ENCODE measurements at places on chromosomes 12 and 14.

- no peak for DNase-seq
Measured at GRCh38 chr12:87612996-87613395, 416.2 kb downstream of the C12orf50 start.

GRCh38 chr12:76060111-76060510 is 24.4 kb downstream of the NAP1L1 start:
- DNase-seq = no peak

GRCh38 chr12:131592972-131593371 is 117.9 kb upstream of the SFSWAP start:
- no peak for DNase-seq

DNA sequence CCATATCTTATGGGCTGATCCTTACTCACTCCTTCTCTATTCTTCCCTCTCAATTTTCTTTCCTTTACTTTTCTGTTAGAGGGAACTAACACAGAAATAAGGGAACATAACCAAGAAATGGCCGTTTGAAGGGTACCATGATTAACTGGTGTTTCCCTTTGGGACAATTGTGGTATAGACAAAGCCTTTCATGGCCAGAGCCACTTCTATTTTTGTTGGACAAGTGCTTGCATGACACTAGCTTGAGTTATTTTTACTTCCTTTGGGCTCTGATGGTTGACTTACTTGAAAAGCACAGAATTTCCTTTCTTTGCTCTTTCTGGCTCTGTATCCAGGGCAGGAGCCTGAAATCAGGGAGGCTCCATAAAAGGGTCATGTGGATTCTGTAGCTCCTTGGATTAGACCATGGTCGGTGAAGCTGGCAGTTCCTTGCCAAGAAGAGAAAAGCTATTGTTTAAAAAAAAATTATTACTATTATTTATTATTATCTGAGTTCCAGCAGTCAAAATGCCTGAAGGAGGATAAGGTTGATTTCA is 130.6 kb downstream of the KTN1 start:
- no peak for DNase-seq

DNA sequence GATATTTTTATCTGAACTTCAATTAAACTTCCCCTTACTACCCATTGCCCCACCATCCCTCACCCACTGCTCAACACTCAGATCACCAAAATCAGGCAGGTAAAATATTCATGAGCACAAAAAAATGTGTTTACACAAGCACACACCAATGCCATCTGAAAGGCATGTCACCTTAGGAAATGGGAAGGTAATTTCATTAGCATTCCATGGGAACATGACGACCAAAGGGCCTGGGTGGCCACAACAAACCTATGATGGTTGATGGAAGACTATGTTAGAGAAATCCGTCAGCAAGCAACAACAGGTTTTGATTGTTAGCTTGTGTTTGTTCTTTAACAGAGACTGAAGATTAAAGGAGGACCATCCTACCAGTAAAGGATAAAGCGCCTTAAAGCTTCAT is 97.6 kb downstream of the BCAT1 start:
- no peak for DNase-seq

DNA sequence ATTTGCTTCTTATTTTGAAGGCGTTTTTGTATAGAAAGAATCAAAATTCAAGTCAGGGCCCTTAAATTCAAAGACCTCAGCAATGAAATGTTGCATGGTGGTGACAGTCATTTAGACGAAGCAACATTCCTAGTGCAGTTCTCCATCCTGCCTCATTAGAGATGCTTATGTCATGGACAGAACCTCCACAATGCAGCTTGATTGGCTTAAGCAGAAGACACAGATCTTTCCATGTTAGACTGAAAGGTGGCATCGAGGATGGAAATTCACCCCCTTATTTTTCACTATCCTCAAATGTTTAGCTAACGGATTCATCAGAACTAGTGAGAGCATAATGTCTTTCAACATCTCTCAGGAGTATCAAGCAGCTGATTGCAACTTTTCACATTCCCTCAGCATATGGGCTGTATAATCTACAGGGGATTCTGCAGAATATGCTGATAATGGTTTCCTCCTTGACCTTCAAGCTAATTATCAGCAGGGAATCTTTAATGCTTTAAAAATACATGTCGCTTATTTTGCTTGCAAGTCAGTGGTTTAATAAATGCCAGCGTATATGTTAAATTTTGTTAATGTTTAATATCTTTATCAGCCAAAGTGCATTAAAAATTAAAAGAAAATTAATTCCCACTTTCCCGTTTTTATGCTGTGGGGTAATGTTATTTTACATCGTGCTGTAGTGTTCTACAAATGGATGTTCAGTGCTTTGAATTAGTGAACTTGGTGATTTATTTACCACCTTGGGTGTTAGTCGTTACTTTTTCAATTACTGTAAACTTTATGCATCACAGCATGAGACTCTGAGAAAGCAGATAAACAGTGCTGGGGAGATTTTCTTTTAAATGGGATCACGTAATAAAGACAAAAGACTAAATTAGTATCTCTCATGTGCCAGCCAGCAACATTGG is 12.8 kb upstream of the NRDE2 start:
- DNase-seq = no peak
